ENCODE measurements at places on chromosomes 12 and 14.

DNA sequence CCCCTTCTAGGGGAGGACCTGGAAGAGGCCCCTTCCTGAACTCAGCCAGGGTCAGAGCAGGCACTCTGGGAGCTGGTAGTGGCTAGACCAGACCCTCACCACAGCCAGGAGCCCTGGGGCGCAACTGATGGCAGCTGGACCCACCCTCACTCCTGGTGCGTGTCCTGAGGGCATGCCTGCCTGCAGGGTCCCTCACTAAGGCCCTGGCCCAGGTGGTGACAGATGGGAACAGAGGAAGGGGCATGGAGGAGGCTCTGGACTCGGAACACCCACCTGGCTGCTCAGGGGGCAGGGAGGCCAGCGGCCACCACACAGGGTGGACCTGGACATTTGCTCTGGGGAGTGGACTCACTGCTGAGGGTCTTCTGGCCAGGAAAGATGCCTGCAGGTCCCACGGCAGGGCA is 342.2 kb upstream of the SFSWAP start:
- DNase-seq: no peak

GRCh38 chr14:58617619-58618018 is 20.1 kb upstream of the DACT1 start:
- no peak for DNase-seq

GRCh38 chr14:95061317-95062093 is 95.8 kb downstream of the DICER1 start:
- no peak for DNase-seq

DNA sequence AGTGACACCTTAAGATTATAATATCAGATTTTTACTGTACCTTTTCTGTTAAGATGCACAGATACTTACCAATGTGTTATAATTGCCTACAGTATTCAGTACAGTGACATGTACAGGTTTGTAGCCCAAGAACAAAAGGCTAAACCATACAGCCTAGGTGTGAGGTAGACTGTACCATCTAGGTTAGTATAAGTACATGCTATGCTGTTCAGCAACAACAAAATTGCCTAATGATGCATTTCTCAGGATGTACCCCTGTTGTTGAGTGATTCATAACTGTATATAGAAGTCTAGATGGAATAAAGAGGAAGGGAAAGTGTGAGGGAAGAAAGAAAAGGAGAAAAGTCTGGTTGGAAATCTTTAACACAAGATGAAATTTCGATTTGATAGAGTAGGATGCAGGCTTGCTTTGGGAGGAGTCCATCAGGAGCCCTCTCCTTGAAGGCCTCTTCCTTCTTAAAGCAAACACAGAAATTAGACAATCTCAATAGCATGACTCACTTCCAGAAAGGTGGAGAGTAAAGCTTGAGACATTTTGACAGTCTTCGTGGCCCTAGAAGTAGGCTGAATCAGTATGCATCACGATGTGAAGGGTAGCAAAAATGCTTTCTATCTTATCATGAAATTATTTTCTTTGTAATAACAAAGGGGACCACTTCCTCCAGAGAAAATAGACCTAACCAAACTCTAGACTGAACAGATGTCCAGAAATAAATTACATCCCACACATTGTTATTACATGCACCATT is 191.5 kb downstream of the SYT1 start:
- DNase-seq: no peak

- no peak for DNase-seq
Observed at GRCh38 chr14:24928386-24928900, 121.5 kb downstream of the STXBP6 start.

Data from stimulated activated CD8-positive, alpha-beta memory T cell treated with anti-CD3 and anti-CD28 coated beads, Interleukin-15, amount 100 ng/mL, for 48 hours (primary cell).